ENCODE measurements at places on chromosomes 2 and 18.

DNA sequence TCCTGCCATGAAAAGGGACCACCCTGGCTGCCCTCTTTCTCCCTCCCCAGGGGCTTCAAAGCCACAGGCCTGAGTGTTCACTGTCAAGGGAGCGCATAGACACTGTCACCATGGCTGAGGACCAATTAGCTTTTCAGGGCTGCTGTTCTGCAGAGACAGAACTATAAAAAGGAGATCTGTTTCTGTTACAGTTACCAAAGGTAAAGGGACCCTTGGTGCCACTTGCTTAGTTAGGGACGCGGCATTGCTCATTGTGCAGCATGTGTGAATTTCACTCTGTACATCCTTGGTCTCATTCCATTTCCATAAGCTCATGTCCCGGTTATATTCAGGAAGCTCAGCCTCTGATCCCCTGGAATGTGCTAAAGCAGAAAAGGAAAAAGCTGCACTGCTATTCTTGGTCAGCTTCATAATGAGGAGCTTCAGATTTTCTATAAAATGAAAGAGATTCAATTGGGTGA is 55.5 kb upstream of the RNF152 start:
- no peak for DNase-seq

DNA sequence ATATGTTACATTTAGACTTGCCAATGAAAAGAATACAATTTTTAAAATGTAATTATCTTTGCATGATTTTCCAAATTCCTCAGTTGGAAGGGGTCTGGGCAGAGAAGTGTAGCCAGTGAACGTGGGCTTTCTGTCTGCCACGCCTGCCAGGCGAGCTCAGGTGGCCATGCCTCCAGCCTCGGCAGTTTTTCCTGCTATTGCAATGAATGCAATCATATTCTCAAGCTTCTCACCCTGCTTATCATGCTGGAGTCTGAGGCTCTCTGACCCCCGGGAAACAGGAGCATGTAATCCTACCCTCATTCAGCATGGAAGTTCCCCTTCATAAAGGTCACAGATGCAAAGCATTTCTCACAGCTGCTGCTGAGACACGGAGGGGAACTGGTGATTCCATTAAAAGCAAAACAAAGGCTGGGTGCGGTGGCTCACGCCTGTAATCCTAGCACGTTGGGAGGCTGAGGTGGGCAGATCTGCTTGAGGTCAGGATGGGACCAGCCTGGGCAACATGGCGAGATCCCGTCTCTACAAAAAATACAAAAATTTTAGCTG is 154.8 kb downstream of the MBP start:
- DNase-seq, result no peak

GRCh38 chr2:172836347-172836821 is 100.7 kb downstream of the RAPGEF4 start:
- no peak for DNase-seq

- DNase-seq, result no peak
Observed at GRCh38 chr18:59298871-59299270, 19.6 kb downstream of the CPLX4 start.

DNA sequence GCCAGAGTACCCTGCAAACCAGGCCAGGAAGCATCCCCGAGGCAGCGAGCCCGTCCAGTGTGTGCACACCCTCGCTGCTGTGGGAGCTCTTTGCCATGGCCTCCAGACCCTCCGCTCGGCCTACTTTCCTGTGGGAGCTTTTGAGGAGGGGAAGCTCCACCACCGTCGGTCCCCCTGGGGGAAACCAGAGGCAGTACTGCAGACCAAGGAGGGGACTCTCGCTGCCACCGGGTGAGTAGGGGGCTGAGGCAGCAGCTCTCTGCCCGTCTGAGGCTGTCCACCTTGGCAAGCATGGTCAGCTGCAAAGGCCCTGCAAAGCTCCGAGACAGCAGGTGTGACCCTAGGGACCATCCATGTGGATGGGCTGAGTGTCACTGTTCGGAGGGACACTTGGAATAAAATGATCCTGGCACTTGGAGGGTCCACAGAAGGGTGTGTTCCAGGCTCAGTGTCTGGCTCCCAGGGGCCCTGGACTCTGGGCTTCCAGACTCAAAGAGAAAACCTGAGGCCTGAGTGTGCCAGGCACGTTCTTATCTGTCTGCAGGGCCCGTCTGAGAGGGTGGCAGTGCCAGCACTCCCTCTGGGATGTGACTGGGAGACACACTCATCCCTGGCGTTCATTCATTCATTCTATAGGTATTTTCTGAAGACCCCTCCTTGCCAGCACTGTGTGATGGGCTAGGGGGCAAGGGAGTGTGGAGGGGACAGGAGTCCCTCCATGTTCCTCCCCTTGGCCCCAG is 282.8 kb upstream of the HS6ST1 start:
- DNase-seq, result no peak

GRCh38 chr2:237629739-237630138 is 2.4 kb downstream of the LRRFIP1 start:
- DNase-seq, result no peak

DNA sequence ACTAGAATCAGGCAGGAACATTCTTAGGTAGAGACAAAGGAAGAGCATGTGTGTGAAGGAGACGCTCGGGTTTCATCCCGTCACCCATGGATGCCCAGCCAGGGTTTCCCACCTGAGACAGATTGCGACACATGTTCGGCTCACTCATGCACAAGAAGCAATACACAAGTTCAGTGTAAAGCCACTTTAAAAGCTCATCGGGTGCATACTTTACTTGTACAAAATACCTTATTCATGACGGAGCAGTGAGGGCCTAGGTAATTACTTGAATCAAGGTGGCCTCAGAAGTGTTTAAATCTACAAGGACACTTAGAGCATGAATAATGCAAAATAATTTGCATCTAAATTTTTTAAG is 42.0 kb downstream of the ZEB2 start:
- DNase-seq, result no peak

DNA sequence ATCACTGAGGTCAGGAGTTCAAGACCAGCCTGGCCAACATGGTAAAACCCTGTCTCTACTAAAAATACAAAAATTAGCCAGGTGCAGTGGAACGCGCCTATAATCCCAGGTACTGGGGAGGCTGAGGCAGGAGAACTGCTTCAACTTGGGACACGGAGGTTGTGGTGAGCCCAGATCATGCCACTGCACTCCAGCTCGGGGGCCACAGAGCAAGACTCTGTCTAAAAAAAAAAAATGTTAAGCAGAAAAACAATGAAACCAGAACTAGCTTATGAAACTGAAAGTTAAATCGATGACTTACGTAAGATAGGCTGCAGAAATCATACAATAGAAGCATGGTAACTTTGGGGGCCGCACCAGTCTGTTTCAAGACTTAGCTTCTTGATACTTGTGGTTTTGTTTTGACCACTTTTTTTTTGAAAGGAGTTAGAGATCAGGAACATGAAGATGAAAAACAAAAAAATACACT is 6.2 kb upstream of the GPR155 start:
- peak; percentile 36 for DNase-seq

DNA sequence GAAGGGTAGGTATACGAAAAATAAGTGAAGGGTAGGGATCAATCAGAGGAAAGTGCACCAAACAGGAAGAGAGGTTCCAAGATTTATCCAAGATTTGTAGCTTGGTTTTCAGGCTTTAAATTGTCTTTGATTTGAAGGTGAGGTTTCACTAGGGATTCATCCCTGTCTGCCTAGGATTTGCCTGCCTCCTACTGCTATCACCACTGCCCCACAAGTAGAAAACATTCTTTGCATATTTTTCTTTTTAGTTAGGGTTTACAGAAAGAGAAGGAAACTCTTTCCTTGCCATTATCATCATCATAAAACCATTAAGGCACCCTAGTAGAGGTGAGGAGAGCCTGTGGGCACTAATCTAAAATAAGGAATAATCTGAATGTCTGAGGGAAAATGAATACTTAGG is 45.8 kb upstream of the TANC1 start:
- no peak for DNase-seq

- DNase-seq, result no peak
Observed at GRCh38 chr18:26439537-26439936, 108.8 kb downstream of the KCTD1 start.

GRCh38 chr2:8550481-8550880 is 131.4 kb upstream of the ID2 start:
- no peak for DNase-seq

GRCh38 chr2:112465382-112465781 is 16.6 kb upstream of the TTL start:
- no peak for DNase-seq

DNA sequence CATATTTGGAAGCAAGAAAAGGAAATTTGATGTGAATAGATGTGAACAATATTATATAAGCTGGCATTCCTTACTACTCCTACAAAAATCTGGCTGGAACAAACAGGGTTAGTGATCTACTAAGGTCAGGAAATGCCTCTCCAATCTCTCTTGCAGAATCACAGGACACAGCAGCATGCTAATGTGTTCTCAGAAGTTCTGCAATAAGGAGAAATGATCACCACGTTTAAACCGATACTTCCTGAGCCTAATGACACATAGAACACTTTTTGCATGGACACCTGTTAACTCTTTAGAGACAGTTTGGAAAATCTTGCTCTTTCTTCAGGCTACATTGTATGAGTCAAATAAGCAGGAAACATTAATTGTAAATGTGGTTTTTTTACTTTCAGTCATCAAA is 89.6 kb upstream of the MAP3K20 start:
- DNase-seq, result no peak

GRCh38 chr18:22132763-22133162 is 36.6 kb upstream of the GATA6 start:
- no peak for DNase-seq

GRCh38 chr2:120279708-120280107 is 27.1 kb downstream of the RALB start:
- no peak for DNase-seq

GRCh38 chr2:209577376-209578357 is 153.8 kb downstream of the MAP2 start:
- DNase-seq, result no peak

- DNase-seq, result no peak
Observed at GRCh38 chr18:51068105-51068504, 38.1 kb downstream of the SMAD4 start.

GRCh38 chr2:69255760-69256159 is 131.3 kb downstream of the GFPT1 start:
- no peak for DNase-seq

GRCh38 chr2:98698896-98699295 is 32.0 kb downstream of the MGAT4A start:
- no peak for DNase-seq

DNA sequence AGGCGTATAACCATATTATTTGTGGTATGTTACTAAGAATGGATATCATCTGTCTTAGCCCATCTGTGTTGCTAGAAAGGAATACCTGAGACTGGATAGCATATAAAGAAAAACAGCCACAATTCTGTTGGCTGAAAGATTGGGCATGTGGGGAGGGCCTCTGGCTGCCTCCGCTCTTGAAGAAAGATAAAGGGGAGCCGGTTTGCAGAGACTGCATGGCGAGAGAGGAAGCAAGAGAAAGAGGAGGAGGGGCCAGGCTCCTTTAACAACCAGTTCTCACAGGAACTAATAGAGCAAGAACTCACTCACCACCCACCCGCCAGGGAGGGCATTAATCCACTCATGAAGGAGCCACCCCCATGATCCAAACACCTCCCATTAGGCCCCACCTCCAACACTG is 29.2 kb upstream of the UXS1 start:
- DNase-seq, result no peak

DNA sequence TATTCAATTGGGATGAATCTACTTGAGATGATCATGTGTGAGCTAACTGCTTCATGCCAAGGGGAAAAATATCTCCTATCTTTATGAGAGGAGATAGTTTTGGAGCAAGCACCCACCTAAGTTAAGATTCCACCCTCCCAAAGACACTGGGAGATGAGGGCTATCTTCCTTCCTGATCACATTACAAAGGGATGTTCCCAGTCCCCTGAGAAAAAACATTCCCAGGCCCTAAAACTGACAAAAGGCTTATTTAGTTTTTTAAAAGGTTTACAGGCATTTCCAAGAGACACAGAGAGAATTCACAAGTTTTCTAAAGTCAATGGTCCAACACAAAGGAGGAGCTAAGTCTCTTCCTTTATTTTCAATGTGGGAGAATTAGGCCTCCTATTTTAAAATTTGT is 401.5 kb downstream of the FBXO15 start:
- no peak for DNase-seq

GRCh38 chr2:12001621-12002020 is 255.2 kb downstream of the LPIN1 start:
- no peak for DNase-seq

DNA sequence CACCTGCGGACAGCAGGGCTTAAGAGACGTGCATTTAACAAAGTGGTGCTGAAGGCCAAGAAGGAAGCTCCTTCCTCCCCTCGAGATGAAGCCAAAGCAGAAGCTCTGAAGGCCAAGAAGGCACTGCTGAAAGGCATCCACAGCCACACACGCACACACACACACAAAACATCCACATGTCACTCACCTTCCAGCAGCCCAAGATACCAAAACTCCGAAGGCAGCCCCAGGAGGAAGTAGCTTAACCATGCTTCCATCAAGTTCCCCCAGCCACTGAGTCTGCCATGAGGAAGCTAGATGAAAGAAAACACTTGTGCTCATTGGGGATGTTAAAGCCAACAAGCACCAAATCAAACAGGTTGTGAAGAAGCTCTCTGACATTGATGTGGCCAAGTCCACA is 175.7 kb upstream of the POU3F3 start:
- no peak for DNase-seq

DNA sequence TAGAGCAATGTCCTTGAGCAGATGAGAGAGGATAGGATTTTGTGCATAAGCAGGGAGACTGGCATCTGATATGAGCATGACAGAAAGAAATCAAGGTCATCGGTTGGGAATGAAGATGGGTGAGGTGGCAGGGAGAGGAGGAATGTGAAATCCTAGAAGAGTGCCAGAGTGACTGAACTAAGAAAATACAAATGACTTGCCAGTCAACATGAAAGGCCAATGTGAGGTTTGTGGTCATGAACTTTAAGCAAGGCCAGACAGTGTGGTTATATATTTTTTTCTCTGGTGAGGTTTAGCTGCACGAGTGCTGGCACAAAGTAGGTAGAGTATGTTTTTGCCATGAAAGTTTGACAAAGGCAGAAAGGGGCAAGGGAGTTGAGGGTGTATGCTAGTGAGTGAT is 21.2 kb downstream of the QPCT start:
- DNase-seq, result no peak

- DNase-seq, result no peak
Observed at GRCh38 chr2:72104821-72105588, 42.7 kb downstream of the CYP26B1 start.

- no peak for DNase-seq
Observed at GRCh38 chr2:229712136-229712535, 2.2 kb downstream of the DNER start.

- peak; percentile 40 for DNase-seq
Observed at GRCh38 chr18:45974088-45974536, 7.0 kb upstream of the EPG5 start.

Measured in stimulated activated CD8-positive, alpha-beta memory T cell treated with anti-CD3 and anti-CD28 coated beads, Interleukin-15, amount 100 ng/mL, for 48 hours (primary cell).